Putamen (tissue), 1 donor: ENCODE measurements at places on chromosomes 13 and 19.

DNA sequence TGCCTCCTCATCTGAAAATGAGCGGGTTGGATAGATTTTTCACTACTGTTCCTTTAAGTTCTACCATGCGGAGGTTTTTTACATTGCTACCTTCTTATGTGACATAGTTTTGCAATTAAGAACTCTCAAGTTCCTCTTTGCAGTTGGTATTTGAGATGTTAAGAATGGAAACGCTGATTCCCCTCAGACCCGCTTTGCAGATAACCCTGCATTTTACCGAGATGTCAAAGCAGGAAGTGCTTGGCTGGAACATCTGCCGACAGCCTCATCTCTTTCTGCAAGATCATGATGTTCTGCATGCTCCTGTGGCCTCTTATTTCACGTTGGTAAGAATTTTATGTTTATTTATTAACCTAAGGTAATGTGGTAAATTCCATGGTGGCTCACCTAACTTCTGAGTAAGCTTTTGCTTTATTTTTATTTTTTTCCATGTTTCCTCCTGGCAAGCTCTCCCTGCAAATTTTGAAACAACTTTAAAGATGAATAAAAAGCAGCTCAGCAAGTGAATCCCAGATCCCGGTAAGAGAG lies 22.5 kb downstream of the PABPC3 start:
- no peak for DNase-seq

DNA sequence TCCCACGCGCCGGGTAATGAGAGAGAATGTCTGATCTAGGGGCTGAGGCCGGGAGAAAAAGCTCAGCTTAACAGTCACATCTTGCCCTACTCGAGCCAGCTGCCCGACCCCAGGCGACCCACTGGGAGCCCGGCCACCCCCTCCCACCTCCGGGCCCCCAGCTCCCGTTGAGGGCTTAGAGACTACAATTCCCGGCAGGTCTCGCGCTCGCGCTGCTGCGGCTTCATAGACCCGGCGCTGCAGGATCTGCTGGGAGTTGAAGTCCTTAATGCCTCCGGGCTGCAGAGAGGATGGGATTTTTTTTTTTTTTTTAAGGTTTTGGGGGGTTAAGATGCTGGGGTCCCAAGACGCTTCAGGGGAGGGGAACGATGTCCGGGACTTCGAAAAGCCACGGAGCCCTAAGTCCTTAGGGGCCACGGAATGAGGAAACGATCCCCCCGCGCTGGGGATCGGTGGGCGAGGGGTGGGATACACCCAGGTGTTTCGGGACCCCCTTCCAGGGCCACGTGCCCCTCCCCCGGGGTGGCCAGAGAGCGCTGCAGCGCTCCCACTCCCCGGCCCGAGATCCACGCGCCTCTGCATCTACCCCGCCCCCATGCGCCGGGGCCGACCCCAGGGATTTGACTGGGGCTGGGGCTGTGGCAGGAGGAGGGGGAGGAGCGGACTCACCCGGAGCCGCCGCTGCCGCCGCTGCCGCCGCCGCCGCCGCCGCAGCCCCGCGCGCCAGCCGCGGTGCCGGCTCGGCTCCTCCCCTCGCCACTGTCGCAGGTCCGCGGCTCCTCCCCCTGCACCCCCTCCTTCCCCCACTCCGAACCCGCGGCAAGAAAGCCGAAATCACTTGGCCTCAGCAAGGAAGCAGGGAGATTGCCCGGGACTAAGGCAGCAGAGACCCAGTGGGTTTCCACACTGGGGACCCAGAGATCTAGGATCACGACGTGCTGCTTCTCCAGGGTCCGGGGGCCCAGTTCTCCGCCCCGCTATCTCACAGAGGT lies at the start of gene SYT3:
TSS of gene SYT3 (minus strand) at position 761 of the 992 bp plus-strand sequence. CDS start 2,470 bp downstream, outside the sequence.
- DNase-seq: peak; percentile 72

DNA sequence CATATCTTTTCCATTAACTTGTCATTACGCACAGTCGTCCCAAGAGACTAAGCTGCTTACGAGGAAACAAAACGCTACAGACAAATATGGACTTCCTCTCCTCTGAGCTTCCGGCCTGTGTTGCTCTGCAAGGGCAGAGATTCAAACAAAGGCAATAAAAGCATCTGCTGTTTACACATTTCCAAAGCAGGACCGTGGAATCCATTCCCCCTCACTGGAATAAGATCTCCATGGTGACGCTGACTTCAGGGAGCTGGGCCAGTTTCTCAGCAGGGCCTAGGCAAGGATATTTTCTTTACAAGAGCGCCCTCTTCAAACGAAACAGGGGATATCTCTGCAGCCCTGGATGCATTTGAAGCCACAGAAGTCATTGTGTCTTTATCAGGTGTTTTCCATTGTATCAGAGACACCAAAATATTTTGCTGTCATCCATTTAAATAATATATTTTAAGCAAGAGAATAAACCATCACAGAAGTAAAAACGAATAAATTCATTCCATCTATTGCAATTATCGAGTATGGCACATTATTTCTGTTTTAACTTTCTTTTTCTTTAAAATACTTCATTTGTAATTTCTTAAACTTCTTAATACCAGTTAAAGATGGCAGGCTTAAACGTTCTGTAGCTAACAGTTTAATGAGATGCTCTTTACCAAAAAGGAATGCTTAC lies 177.5 kb downstream of the DCLK1 start:
- DNase-seq: peak; percentile 92

DNA sequence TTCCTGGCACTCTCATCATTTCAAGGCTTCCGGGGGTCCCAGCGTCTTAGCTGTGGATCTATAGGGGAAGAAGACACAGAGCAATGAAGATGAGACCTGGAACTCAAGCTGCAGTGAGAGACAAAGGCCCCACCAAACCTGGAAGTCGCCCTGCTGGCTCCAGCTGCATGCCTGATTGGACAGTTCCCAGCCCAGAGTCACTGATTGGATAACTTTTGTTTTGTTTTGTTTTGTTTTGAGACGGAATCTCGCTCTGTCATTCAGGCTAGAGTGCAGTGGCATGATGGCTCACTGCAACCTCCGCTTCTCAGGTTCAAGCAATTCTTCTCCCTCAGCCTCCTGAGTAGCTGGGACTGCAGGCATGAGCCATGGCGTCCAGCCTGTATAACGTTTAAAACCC lies 6.4 kb upstream of the ZNF431 start:
- no peak for DNase-seq

GRCh38 chr19:29367791-29368222 lies 154.9 kb upstream of the UQCRFS1 start:
- peak; percentile 64 for DNase-seq

GRCh38 chr19:18856385-18857126 lies 24.8 kb downstream of the UPF1 start:
- DNase-seq: peak; percentile 65

GRCh38 chr13:104372095-104372655 lies 1306.0 kb upstream of the SLC10A2 start:
- DNase-seq: no peak

DNA sequence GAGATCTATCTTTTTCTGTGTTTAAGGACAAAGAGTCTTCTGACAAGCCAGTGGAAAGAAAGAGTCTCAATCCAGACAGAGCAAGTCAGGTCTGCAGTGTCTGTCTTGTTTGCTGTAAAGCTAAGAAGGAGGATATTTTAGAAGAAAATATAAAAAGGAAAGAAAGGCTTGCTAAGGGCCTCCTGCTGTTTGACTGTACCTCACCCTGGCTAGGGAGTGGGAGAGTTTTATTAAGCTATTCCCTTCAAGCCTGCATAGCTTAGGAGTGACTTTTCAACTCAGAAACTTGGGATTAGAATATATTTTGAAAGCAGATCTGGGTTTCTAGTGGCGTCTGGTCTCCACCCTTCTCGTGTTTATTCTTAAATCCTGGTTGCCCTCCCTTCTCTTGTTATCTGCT lies 460.0 kb downstream of the COG6 start:
- DNase-seq: no peak

DNA sequence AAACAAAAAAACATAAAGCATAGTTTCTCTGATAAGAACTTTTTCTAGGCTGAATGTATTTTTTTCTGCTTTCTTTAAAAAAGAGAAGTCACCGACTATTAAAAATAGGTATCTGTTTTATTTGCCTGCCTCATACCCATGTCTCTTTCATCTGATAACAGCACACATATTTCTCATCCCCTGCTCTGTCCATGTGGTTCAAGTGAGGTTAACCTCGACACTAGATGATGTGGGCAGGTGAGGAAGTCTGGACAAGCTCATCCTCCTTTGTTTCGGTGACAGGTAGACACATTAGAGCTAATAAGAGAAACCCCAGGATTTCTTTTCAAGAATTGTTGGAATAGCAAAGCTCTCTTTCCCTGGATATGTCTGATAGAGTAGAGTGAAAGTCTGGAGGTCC lies 222.7 kb downstream of the GPC5 start:
- no peak for DNase-seq

- DNase-seq: no peak
Measured at GRCh38 chr13:23450340-23451046, 17.0 kb upstream of the SACS start.

GRCh38 chr13:67967031-67967430 lies 736.9 kb upstream of the PCDH9 start:
- no peak for DNase-seq

DNA sequence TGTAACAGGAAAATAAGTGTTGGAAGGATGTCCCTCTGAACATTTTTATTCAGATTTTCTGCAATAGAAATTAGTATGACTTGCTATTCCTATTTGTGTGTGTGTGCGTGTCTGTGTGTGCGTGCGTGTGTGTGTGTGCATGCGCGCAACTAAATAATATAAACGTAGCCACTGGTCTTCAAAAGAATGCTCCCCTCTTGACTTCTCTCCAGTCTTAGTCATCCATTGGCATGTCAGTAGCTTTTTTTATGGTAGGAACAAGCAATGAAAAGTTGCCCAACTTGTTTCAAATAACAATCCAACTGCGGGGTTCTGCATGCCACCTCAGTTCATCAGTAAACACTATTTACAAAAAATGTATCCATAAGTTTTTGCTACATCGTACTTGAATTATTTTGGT lies 249.6 kb downstream of the GPC6 start:
- DNase-seq: no peak

- no peak for DNase-seq
Measured at GRCh38 chr19:32318884-32319520, 26.4 kb upstream of the ZNF507 start.

DNA sequence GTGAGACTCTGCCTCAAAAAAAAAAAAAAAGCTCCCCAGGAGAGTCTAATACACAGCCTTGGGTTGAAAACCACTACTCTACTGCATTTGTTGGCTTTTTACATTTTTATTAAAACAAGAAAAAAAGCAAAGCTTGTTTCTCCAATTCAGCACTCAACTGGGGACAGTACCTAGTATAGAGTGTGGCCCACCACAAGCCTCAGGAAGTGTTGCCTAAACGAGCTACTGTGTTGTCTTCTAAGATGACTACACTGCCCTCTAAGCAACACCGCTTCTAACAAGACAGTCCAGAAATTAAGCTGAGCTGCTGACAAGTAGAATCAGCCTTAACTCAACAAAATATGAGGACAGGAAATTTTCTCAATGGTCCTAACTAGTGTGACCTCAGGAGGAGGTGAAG lies 522.2 kb downstream of the FGF9 start:
- no peak for DNase-seq

- peak; percentile 37 for DNase-seq
Measured at GRCh38 chr19:4976401-4977298, 7.7 kb downstream of the KDM4B start.

DNA sequence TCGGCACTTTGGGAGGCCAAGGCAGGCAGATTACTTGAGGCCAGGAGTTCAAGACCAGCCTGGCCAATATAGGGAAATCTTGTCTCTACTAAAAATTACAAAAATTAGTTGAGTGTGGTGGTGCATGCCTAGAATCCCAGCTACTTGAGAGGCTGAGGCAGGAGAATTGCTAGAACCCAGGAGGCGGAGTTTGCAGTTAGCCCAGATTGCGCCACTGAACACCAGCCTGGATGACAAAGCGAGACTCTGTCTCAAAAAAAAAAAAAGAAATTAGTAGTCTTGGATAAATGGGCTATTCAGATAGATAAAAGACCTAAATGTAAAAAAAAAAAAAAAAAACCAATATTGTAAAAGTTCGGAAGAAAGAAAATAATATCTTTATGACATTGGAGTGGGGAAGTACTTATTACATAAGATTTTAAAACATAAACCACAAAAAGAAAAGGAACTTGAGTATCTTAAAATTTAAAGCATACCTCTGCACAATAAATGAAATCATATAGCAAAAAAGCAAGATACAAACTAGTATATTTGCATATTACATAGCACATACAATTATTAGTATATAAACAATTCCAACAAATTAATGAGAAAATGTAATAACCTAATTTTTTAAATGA lies 26.7 kb upstream of the RNASEH2B start:
- DNase-seq: no peak

GRCh38 chr19:13699786-13700185 lies 64.5 kb upstream of the MRI1 start:
- no peak for DNase-seq

GRCh38 chr19:50602089-50602422 lies 33.8 kb upstream of the LRRC4B start:
- no peak for DNase-seq

- DNase-seq: no peak
Measured at GRCh38 chr19:3809881-3810707, 23.9 kb upstream of the MATK start.

DNA sequence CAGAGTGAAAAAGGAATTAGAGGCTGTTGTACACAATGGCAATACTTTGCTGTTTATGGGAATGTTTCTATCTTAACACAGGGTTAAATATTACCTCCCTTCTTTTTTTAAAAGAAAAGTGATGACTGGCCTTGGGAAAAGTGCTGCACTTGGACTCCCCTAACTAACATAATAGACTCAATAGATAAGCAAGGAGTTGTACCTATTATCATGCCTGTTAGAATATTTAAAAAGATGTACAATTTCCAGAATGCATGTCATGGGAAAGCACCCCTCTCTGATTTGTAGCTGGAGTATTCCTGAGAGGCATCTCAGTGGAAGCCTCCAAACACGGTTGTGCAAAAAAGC lies 79.3 kb upstream of the GPC6 start:
- no peak for DNase-seq

DNA sequence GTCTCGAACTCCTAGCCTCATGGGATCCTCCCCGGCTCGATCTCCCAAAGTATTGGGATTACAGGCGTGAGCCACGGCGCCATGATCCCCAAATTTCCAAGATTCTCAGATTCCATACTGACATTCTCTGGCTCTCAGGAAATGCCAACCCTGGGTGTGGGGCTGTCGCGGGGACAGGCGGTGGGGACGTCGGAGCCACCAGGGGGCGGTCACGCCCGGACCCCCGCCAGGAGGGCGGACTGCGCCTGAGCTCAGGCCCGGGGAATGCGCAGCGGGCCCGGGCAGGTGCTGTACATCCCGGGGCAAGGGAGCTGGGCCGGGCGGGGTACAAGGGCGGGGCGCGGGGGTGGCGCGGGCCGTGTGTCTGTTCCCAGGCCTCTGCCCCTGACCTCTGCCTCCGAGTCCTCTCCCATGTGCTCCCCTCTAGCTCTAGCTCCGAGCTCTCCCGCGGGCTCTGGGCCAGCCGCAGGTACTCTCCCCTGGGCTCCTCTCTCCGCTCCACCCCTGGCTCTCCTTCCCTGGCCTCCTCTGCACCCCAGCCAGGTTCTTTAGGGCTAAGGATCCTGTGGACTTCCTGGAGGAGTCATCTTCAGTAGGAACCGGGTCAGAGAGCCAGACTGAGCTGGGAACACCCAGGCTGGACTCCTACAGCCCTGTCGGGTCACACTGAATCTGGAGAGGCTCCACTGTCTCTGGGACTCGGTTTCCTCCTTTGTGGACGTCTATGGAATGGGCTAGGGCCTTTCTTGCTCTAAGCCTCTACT lies 2.4 kb downstream of the PPP1R13L start:
- DNase-seq: no peak

GRCh38 chr19:11451327-11451870 lies 16.0 kb downstream of the PRKCSH start:
- DNase-seq: no peak
